ENCODE measurements at places on chromosomes 16 and 17.
A peak's percentile ranks its signal among the peaks of the same experiment; 100 is the strongest.

- DNase-seq, result no peak
These were observed 253.4 kb downstream of the SNX29 start for GRCh38 chr16:12229759-12230594.

DNA sequence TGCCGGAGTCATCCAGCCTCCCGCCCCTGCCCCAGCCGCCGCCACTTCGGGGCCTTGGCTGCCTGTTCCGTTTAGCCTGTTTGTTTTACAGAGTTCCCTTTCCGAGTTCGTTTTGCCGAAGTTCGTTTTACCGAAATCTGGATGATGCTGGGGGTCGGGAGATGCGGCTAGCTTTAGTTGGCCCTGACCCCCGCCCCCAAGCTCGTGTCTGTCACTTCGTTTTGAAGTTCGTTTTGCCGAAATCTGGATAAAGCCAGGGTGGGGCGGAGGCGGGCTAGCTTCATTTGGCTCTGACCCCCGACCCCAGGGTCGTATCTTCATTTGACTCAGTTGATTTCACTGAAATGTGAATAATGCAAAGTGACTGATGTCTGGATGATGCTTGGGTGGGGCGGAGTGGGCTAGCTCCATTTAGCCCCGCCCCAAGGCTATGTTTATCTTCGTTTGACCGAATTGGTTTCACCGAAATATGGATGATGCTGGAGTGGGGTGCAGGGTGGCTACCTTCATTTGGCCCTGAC, 591 bp downstream of the PSMD7 start:
- DNase-seq, result no peak

- no peak for DNase-seq
These were observed 5.6 kb downstream of the CPNE7 start for GRCh38 chr16:89581045-89581695.

GRCh38 chr16:49890876-49891275, 35.0 kb upstream of the ZNF423 start:
- DNase-seq, result no peak

- no peak for DNase-seq
These were observed 12.7 kb upstream of the KRT23 start for GRCh38 chr17:40950176-40950575.

- no peak for DNase-seq
These were observed 1.8 kb upstream of the TPPP3 start for GRCh38 chr16:67395105-67395457.

DNA sequence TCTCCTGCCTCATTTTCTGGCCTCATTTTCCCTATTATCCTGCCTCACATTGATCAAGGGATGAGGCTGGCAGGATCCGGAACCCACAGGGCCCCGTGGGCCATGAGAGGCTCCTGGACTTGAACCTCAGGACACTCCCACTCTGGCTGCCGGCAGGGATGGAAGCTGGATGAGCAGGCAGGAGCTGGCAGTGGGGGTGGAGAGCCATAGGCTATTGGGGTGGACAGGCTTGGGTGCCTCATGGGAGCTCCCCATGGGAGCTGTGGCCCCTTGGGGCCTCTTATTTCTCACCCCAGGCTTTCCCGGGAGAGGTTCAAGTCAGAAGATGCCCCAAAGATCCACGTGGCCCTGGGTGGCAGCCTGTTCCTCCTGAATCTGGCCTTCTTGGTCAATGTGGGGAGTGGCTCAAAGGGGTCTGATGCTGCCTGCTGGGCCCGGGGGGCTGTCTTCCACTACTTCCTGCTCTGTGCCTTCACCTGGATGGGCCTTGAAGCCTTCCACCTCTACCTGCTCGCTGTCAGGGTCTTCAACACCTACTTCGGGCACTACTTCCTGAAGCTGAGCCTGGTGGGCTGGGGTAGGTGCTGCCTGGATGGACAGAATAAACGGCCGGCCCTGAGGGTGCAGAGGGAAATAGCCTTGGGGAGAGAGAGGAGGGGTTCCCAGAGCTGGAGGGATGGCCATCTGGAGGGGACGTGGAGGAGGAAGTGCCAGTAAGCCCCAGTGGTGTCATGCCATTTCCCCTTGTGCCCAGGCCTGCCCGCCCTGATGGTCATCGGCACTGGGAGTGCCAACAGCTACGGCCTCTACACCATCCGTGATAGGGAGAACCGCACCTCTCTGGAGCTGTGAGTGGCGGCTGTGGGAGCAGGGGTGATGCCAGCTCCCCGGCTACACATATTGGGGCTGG, 10.7 kb upstream of the DRC7 start:
- no peak for DNase-seq

GRCh38 chr16:69402439-69402838, 16.6 kb upstream of the TERF2 start:
- no peak for DNase-seq

GRCh38 chr16:52545222-52545897, 1.6 kb downstream of the TOX3 start:
- no peak for DNase-seq

DNA sequence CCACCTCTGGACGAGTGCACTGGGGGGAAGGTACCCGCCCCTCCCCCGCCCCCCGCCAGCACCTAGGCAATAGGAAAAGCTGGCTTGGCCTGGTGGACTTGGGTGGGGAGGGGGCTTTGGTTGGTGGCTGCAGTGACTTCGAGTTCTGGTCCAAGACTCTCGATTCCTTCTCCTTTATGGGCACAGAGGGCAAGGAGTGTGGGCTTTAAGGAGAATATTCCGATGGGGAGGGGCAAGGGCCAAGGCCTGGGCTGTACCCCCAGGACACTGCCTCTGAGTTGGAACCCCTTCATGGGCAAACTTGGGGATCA, 409 bp downstream of the ACSF2 start:
- DNase-seq, result no peak

GRCh38 chr17:76506408-76507345, 5.5 kb upstream of the RHBDF2 start:
- peak; percentile 39 for DNase-seq

GRCh38 chr16:56972403-56973293, 10.9 kb downstream of the CETP start:
- DNase-seq, result no peak

- no peak for DNase-seq
These were observed 2.9 kb downstream of the RNASEK start for GRCh38 chr17:7014995-7015958.

GRCh38 chr16:54962045-54962444, 31.4 kb downstream of the IRX5 start:
- DNase-seq, result no peak

DNA sequence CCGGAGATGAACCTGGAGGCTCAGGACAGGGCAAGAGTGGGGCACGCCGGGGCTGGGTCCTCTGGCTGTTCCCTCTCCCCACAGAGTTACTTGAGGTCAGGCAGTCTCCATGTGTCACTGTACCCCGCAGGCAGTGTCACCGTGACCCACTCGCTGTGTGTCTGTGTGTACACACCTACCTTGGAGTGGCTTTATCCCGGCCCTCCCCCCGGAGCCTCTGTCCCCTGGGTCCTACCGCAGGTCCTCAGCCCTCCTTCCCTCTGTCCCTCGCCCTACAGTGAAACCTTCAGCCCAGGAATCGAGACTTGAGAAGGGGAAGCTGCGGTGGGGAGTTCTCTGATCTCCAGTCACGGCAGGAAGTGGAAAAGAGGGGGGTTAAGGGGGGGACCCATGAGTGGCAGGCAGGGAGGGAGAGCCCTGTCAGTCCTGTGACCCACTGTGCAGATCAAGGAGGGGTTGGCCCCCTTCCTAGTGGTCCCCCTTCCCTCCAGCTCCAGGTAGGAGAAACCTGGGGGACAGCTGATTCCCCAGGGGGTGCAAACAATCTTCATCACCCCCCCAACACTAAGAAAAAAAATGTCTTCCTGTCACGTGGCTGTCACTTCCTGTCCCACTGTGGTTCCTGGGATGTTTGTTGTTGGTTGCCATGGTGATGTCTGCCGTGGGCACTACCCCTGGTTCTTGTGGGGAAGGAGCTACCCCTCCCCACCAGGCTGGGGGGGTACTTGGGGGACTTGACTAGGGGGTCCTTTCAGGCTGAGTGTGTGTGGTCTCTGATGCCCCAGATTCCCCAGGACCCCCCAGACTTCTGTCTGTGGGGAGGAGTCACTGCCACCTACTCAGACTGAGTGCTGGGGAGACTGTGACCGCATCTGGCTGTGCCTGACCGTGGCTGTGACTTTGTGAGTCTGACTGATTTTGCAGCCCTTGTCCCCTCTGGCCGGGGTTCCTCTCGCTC, 13.7 kb downstream of the RARA start:
- no peak for DNase-seq

DNA sequence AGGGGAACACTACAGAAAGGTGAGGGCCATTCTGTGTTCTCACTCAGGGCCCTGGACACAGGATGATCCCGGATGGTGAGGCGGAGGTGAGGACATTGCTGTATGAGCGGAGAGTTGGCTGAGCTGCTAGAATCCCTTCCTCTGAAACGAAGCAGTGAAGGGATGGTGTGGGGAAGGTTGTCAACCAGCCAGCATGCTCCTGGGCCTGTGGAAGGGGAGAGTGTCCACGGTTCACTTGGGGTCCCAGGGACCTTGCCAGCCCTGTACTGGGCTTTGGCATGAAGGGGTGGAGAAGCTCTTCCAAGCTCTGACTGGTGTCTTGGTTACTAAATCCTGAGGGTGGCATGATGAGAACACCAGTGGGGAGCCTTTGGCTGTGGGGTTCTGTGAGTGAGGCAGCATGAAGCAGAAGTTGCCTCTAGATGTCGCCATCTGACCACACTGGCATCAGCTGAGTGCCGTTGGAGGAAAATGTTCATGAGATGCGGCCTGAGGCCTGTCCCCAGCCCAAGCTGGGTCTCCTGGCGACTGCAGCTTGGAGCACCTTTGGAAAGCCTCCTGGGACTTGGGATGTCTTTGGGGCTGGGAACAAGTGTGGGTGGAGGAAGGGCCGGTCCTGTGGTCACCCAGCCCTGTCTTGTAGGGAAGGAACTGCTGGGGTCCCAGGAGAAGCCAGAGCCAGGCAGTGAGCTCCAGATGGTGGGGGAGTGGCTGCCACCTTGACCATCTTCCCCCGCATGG, 14.8 kb downstream of the PDP2 start:
- DNase-seq, result no peak

- no peak for DNase-seq
These were observed 109.7 kb downstream of the KIF2B start for GRCh38 chr17:53932386-53932785.

- DNase-seq, result no peak
These were observed 34.4 kb upstream of the ZCCHC14 start for GRCh38 chr16:87527055-87527724.

DNA sequence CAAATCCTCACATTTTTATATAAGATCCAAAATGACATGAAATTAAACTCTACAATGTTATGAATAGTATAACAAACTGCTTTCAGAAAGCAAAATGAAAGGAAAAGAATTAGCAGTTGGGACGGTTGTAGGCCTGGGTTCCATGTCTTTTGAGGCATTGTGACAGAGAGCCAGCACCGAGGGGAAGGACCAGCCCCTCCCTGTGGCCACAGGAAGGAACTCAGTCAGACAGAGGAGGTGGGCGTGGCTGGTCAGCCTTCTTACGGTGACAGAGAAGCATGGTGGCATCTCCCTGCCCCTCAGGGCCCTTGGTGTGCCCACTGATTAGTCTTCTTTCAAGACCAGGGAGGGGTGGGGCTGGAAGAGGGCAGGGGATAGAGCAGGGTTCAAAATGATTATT, 5.7 kb downstream of the ZNF319 start:
- DNase-seq, result no peak

GRCh38 chr17:48997103-48997826, at the start of gene IGF2BP1:
Gene IGF2BP1 (plus strand): TSS chr17:48997385. CDS start chr17:48997746, 361 bp downstream.
- DNase-seq, result no peak

GRCh38 chr17:82110298-82110697, 12.3 kb upstream of the FASN start:
- DNase-seq, result no peak

DNA sequence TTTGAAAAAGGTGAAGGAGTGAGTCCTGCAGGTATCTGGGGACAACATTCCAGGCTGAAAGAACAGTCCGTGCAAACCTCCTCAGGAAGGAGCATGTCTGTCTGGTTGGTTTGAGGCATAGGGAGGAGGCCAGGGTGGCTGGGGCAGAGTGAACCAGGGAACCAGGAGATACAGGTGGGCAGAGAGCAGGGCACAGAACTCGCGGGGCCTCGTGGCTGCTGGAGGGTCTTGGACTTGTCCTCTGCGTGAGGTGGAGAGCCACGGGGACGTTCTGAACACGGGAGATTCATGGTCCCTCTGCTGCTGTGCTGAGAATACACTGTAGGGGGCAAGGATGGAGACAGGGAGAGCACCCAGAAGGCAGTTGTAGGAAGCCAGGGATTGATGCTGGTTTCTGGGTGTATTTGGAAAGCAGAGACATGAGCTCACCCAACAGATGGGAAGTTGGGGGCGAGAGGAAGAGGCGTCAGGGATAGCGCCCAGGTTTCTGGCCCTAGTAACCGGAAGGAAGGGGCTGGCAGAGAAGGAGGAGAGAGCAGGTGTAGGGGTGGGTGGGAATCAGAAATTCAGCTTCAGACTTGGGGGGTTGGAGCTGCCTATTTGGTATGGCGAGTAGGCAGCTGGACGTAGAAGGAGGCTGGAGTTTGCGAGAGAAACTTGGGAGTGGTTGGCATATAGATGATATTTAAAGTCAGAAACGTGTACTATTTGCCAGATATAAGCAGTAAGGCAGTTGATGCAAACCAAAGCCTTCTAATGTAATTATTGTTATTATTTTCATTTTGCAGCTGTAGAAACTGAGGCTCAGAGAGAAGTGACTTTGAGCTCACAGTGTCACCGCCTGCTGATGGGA, at the start of gene CCL17:
Gene CCL17 (plus strand): TSS at position 803 of the 853 bp plus-strand sequence. CDS start 9,166 bp downstream, outside the sequence.
- DNase-seq, result no peak

DNA sequence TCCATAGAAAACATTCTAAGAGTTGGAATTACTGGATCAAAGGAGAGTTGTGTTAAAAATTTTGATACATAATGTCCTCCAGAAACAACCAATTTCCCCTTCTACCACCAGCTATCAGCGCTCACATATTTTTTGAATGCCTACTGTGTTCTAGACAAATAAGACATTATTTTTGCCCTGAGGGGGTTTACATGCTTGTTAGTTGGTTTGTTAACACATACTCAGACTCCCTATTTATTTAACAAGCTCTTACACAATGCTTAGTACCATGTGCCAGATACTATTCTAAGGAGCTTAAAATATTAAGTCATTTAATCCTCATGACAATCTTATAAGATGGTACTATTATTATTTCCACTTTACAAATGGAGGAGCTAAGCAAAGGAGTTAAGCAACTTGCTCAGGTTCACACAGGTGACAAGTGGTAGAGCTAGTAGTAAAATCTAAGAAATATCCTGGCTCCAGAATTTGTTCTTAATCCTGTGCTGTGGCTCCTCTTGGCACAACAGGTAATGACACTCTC, 194.2 kb downstream of the UTP18 start:
- DNase-seq, result no peak

GRCh38 chr16:59690216-59690615, 956.1 kb upstream of the GOT2 start:
- DNase-seq, result no peak

- no peak for DNase-seq
These were observed 212.3 kb downstream of the ZNF423 start for GRCh38 chr16:49643429-49644144.

DNA sequence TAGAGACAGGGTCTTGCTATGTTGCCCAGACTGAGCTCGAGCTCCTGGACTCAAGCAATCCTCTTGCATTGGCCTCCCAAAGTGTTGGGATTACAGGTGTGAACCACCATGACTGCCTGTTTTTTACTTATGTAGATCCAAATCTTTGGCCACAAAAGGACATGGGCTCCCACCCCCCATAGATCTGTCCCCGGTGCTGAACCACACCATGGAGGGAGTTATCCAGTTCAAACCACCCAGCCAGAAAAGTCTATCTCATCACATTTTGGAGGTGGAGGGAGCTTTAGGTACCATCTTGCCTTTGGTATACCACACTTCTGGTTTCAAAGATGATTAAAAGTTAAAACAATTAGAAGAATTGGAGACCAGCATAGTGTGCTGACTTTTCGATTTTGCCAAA, 26.2 kb downstream of the SHISA9 start:
- no peak for DNase-seq

GRCh38 chr17:7997186-7997585, 5.2 kb upstream of the GUCY2D start:
- no peak for DNase-seq

Data from NCI-H1048 (cell line).